Liver (tissue), 10 donors: ENCODE measurements at places on chromosomes 4 and X. TPM values are rescaled to one million over a fixed set of nuclear protein-coding genes. Genes with fewer than 3 reads are reported as not detected.

DNA sequence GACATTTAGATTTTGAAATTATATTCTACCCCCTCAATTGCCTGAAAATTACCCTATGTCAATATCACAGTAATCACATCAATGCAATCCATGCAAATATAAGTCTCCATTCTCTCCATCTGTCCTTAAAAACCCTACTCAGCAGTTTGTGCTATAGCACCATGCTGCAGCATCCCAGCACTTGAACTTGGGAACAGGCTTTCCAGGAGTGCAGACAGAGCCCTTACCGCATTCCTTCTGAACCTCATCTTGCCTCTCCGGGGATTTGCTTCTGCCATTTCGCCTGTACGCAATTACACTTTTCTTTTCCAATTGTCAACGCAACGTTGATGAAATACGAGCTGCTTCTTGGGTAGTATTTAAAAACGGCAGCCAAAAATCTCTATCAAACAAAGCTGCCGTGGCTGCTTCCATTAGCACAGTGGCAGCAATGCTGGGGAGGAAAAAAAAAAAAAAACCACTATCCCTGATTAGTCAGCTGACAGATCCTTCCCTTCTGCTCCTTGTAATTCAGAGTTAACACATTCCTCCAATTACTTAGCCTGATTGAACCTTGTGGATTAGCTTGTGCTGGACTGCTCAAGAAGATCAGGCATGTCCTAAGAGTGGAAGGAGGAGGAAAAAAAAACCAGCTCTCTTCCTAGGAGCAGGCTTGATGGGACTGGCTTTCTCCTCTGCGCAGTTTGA is 65.6 kb downstream of the MCF2 start:
- no peak for DNase-seq

- DNase-seq = no peak
Measured at GRCh38 chr4:159937595-159937994, 834.7 kb downstream of the RAPGEF2 start.

KIAA1210 gene
- total RNA-seq = not detected

DNA sequence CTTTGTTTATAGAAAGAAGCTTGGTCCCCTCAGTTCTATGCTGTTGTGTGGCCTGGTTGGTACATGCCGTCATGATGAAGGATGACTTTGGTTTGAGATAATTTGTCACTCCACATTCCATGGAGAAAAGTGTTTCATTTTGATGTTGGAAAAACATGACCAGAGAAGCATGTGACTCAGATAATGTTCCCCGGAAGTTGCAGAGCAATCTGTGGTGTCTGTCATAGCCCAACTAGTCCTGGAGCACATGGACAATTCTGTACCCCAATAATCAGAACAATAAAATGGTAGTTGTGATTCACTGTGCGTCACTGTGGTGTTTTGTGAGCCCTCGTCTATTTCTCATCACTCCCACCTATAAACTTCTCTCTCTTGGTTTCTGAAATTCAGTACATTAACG is 85.1 kb downstream of the PDK3 start:
- no peak for DNase-seq

TRIM75 gene
- total RNA-seq = not detected

DNA sequence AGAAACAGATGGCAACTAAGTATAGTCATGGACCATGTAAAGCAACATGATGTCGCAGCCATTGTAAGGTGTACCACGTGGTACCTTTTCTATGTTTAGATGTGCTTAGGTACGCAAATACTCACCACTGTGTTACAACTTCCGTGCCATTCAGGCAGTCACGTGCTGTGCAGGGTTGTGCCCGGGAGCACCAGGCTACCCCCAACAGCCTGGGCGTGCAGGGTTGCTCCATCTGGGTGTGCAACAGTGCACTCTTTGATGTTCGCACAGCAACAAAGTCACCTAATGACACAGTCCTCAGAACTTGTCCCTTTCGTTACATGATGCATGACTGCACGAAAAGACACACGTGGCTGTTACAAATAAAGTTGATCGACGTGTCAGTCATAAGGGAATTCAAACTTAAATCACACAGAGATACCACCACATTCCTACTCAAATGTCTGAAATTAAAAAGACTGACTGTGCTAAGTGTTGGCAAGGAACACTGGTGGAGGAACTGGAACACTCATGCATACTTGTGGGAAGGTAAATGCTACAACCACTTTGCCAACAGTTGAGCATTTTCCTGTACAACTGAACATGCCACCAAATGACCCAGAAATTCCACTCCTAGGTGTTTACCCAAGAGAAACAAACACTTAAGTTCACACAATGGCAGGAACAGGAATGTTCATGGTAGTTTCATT is 24.3 kb downstream of the CPLX1 start:
- no peak for DNase-seq

GRCh38 chr4:12761694-12762093 is 722.4 kb downstream of the RAB28 start:
- DNase-seq = no peak

- no peak for DNase-seq
Measured at GRCh38 chr4:2059046-2059725, at the start of gene NAT8L. Gene NAT8L, plus strand, starts transcription at chr4:2059327. Its CDS starts 185 bp downstream, at chr4:2059512.

DNA sequence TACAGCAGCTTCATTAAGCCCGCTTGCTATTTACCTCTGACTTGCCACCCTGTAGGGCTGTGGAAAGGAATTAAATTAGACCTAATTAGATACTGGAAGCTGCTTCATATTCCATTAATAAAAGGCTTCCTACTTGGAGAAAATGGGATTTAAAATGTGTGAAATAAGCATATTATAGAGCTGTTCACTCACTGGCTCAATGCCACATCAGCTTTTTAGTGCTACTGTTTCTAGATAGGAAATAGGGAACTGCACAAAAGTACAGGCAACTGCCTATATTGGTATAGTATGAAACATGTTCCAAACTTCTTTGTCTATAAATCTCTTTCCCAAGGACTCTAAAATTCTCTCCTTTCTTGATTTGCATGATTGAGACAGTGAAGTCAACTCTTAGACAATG is 407.9 kb upstream of the AADAT start:
- DNase-seq = no peak

FGB gene
- total RNA-seq = 21,431 TPM

IL15 gene
- 2.0 TPM for total RNA-seq
